ENCODE measurements at places on chromosomes 3 and 15. TPM values are rescaled to one million over a fixed set of nuclear protein-coding genes. Genes with fewer than 3 reads are reported as not detected.

The VPS33B gene
- total RNA-seq, result 28.6 TPM

The MCCC1 gene
- 23.0 TPM for total RNA-seq

DNA sequence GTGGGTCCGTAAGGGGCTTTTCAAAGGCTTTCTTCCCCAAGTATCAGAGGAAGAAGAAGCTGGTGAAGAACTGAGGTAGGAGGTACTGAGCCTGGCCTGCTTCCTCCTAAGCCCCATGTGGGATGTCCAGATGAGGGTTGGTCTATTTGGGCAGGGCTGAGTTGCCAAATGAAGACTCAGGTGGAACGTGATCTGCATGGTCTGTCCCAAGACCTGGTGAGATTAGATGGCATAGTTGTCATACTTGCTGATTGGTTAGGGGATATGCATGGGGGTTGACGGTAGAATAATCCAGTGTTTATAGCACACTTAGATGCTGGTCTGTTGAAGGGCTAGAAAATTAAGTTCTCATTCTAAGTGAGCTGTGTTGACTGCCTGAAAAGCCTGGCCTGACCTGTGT is 36.3 kb upstream of the BSN start:
- DNase-seq, result no peak
- no peak overlapping the region for H3K27ac ChIP-seq
- no peak overlapping the region for H3K4me3 ChIP-seq
- H3K4me1 ChIP-seq, result peaks cover 6% of the 10 kb centered on the region
- no peaks in the 10 kb centered on the region for H3K27me3 ChIP-seq
- peaks cover 18% of the 10 kb centered on the region for H3K36me3 ChIP-seq

- no peaks in the 10 kb centered on the region for H3K36me3 ChIP-seq
- no peak overlapping the region for H3K27ac ChIP-seq
- DNase-seq, result no peak
- no peaks in the 10 kb centered on the region for H3K27me3 ChIP-seq
- H3K4me1 ChIP-seq, result peaks cover 6% of the 10 kb centered on the region
Observed at GRCh38 chr15:52076889-52077781, 35.4 kb downstream of the BCL2L10 start.

GRCh38 chr3:77267589-77267988 is 227.7 kb downstream of the ROBO2 start:
- H3K4me3 ChIP-seq, result no peak overlapping the region
- DNase-seq, result no peak
- H3K36me3 ChIP-seq, result no peaks in the 10 kb centered on the region
- no peak overlapping the region for H3K27ac ChIP-seq

DNA sequence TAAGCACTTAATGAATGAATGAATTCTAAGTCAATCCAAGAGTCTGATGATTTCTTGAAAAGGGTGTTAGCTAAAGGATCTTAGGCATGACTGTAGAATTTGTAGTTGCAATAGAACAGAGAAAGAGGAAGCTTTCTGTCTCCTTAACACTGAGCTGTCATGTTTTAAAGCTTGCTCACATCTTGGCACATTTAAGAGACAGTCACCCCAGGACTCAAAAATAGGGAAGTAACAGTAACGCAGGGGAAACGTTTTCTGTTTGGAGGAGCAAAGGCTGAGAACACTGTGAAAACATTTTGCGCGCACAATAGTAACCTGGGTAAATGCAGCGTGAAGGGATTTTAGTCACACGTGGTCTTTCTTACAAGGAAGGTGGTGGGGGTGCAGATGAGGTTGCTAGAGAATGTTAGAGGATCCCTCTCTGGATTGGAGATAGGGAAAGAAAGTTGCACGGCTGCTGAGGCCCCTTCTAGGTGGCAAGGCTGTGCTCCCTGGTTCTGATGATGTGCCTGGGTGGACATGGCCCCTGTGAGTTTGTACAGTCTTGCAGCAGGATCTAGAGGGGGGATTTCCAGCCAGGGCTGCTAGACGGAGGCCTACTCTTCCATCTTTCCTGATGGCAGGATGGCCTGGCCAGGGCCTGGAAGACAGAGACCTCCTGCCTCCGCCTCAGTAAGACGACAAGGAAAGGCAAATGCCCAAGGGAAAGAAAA is 12.0 kb downstream of the STARD5 start:
- peak overlapping the region; percentile 65 for H3K27ac ChIP-seq
- no peaks in the 10 kb centered on the region for H3K27me3 ChIP-seq
- H3K4me3 ChIP-seq, result no peak overlapping the region
- H3K36me3 ChIP-seq, result peaks cover 42% of the 10 kb centered on the region

- no peaks in the 10 kb centered on the region for H3K36me3 ChIP-seq
- no peak overlapping the region for H3K4me3 ChIP-seq
- DNase-seq, result no peak
- H3K4me1 ChIP-seq, result no peaks in the 10 kb centered on the region
- H3K27ac ChIP-seq, result no peak overlapping the region
Observed at GRCh38 chr3:126119008-126119675, 35.2 kb upstream of the SLC41A3 start.

Data from natural killer cell (primary cell).